ENCODE measurements at places on chromosomes 12 and 14.

GRCh38 chr12:3275171-3276041 lies 198.2 kb downstream of the TSPAN9 start:
- peak; percentile 11 for DNase-seq

- DNase-seq: no peak
These were observed 87.1 kb downstream of the ZFP36L1 start for GRCh38 chr14:68705741-68706283.

DNA sequence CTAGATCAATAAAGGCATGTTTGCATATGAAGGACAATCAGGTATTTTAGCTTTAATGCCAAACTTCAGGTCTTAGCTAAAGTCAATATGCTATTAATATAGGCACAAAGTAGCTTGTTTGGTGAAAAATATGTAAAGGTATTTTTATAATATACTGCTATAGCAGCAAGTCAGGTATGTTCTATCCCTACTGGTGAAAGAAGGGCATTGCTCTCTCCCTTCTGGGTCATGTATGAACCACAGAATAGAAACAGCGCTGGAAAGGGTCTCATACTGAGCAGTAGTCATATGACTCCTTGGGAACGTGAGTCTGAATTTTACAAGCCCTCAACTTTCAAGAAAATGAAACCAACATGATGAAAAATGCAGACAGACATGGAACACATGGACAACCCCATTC lies 314.6 kb downstream of the GRIN2B start:
- DNase-seq: no peak

GRCh38 chr12:18443768-18444437 lies 182.6 kb downstream of the PIK3C2G start:
- no peak for DNase-seq

- DNase-seq: no peak
These were observed 47.3 kb upstream of the TUNAR start for GRCh38 chr14:95829321-95829720.

All from T-helper 22 cell (primary cell).